Ecto neural progenitor cell (in vitro differentiated cells): ENCODE measurements at places on chromosomes 2 and 18.

DNA sequence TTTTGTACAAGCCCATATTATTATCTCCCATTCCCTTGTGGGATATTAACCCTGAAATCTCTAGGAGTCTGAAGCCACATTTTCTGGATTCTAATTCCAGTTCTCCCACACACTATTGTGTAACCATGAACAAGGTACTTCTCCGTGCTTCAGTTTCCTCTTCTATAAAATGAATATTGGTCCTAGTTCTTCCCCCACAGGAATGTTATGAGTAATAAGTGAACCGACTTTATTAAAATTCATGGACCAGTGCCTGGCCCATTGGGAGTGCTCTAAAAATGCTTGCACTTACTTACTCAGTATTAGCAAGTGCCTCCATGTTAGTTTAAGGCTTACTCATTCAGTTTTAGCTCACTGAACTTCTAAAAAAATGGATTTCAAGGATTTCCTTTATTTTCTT is 1.4 kb upstream of the ACMSD start:
- DNase-seq = no peak

- no peak for DNase-seq
Observed at GRCh38 chr2:9099341-9099751, 95.9 kb upstream of the MBOAT2 start.

- peak; percentile 64 for DNase-seq
Observed at GRCh38 chr2:206084870-206085741, 868 bp downstream of the INO80D start.

GRCh38 chr2:59888015-59888414 is 665.4 kb downstream of the BCL11A start:
- no peak for DNase-seq

DNA sequence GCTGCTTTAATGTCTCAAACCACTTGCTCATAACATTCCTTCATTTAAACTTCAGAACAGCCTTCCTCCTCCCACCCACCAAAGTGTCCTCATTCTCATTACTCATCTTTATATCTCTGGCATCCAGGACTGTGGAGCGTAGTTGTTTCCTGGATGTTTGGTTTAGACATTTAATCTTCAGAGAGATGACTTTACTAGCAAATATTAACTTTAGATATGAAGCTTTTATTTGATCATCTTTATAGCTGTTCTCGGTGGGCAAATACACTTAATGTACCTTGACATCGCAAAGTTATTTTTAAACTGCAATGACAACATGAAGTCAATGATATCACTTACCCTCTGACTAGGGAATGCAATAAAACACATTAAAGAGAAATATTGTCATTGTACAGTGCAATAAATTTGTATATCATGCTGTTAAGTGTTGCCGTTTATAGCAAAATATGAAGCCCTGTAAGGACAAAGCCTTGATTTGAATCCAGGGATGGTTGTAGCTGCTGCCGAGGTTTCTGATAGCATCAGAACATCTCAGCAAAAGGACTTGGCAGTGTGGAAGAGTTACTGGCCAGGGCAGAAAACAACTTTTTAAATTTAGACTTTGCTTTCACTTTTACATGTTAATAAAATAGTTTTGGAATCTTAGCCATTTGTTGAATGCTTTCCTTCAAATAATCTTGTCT is 4.6 kb upstream of the LAMA3 start:
- DNase-seq = no peak

- DNase-seq = no peak
Observed at GRCh38 chr2:46921676-46922448, 6.3 kb upstream of the MCFD2 start.

- no peak for DNase-seq
Observed at GRCh38 chr2:203040966-203041521, 26.4 kb downstream of the NBEAL1 start.

- no peak for DNase-seq
Observed at GRCh38 chr2:239498981-239499634, 98.3 kb upstream of the HDAC4 start.

DNA sequence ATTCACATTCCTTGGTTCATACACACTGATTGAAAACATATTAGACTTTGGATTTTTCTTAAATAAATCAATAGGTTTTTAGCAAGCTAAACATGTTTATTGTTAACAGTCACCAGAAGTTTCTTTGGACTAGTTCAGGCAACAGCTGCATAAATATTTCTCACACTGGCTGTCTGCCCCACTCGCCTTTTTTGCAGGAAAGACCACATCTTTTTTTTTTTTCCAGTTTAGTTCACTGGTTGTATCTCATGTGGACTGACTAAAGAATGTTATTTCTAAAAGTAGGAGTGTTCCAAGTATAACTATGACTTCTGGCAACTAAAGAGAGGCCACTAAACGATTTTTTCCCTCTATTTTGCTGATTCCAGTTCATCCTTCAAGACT is 31.1 kb downstream of the SLC40A1 start:
- no peak for DNase-seq

GRCh38 chr18:39693359-39693758 is 2127.8 kb upstream of the CELF4 start:
- DNase-seq = no peak

DNA sequence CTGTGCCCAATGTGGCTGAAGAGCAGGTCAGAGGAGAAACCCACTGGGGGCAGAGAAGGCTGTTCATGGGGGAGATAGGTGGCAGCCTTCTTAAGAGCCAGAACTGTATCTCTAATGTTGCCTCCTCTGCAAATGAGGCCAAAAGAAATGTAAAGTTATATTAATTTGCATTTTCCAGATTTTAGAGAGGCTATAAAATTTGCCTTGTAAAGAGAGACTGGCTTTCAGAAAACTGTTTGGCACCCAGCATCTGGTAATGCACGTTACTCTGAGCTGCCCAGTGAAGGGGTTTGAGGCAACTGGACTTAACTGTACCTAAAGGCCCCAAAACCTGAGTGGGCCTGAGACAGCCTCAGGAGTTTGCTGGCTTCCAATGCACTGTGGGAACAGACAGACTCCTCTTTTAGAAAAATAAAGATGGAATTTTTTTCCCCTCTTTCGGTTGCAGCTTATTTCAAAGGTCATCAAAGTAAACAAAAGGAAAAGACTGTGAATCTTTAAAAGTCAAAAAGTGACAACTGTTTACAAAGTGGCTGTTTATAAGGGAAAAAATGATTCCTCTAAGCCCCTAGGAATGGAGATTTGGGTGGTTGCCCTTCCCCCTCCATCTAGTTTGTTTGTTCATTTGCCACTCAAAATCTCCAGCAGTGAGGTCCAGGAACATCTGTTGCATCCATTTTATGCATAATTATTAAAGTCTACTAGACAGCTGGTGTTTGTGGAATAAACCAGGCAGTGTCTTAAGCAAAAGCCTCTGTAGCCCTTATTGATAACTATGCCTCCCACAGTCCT is 132.2 kb upstream of the ZFP36L2 start:
- no peak for DNase-seq

- no peak for DNase-seq
Observed at GRCh38 chr2:160513120-160513519, 19.5 kb upstream of the RBMS1 start.

GRCh38 chr18:59478591-59478990 is 119.5 kb upstream of the LMAN1 start:
- DNase-seq = no peak

DNA sequence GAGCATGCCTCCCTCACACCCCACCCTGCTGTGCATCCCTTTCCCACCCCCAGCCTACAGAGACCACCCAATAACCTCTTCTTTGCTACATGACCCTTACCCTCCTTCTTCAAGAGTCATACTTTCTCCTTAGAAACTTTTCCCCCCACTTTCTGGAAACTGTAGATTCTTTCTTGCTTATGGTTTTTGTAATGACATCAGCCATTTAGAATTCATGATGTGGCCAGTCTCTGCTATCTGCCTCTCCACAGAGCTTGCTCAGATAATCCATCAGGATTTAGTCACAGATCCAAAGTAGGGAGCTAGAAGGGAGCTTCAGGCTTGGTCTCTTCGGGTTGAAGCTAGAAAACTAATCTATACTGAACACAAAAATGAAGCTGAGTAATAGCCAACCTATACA is 36.5 kb downstream of the GALM start:
- DNase-seq = no peak

GRCh38 chr2:144480285-144480684 is 39.6 kb downstream of the ZEB2 start:
- no peak for DNase-seq
